ENCODE measurements at places on chromosomes 12 and 14.

DNA sequence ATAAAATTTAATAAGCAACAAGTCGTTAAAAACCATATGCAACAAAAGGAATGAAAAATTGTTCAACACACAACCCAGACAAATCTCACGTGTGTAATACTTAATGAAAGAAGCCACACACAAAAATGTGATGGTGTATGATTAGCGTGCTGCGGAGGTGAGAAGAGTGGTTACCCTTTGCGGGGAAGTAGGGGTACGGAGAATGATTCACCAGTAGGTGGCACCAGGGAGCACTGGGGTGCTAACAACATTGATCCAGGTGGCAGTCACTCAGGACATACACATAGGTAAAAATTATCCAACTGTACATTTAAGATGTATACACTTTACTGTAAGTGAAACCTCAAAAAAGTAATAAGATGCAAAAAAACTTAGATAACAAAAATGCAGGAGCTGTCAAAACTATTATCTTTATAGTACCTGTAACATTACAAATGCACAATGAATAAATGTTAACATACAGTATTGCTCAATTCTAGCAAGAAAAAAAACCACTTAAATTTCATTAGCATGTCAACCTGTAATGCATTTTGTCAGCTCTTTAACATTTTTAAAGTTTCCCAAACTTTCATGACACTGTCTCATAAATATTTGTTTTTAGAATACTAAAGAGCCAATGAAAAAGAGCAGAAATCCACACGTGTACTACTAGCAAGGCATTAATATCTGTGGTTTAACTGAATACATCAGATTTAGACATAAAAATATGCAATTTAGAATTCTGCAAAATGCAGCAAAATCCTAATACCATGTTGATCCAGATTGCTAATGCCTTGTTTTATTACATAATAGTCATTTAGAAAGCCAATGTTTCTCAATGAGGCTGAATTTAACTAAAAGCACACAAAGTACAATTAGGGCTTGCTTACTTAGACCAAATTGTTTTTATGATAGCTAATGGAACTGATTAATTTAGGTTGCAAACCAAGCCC lies 46.7 kb downstream of the TMCC3 start:
- DNase-seq = peak; percentile 24

DNA sequence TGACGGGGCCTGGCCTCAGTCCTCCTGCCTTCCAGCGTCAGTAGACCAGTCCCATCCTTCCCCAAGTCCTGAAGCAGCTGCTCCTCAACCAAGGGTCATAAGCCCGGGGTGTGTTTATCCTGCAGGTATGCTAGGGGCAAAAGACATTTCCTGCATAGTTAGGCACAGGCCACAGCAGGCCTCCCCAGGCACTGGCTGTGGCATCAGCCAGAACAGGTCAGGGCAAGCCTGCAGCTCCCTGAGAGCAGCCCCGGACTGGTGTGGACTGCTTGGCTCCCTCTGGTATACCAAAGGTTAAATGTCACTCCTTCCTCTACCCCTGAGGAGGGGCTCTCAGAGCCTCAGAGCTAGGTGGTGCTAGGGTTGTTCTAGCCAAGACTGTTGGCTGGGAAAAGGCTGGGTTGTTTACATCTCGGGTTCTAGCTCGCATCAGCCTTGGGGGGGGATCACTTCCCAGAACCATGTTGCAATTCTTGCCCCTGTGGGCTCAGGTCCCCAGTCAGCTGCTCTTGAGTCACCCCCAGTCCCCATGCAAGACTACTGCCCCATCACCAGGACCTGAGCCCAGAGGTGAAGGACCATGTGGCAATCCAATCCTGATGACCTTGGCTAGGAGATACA lies 2.9 kb downstream of the MMP14 start:
- no peak for DNase-seq

- DNase-seq = no peak
Observed at GRCh38 chr14:65623759-65624158, 211.2 kb downstream of the FUT8 start.

DNA sequence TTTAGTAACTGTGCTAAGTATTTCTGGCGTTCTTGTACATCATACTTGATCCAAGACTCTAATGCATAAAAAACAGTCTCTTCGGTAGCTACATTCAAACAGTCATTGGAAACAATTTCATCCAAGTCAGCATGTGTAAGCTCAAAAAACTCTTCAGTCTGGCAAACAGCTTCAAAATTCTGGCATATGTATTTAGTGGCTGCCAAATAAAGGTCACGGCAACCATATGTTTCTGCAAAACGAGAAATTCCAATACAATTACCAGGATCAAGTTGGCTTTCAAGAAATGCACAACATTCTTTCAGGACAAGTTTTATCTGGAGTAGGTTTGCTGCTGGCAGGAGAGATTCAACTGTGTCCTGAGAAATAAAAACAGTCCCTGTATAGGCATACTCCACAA lies 16.5 kb downstream of the KLHL28 start:
- no peak for DNase-seq

DNA sequence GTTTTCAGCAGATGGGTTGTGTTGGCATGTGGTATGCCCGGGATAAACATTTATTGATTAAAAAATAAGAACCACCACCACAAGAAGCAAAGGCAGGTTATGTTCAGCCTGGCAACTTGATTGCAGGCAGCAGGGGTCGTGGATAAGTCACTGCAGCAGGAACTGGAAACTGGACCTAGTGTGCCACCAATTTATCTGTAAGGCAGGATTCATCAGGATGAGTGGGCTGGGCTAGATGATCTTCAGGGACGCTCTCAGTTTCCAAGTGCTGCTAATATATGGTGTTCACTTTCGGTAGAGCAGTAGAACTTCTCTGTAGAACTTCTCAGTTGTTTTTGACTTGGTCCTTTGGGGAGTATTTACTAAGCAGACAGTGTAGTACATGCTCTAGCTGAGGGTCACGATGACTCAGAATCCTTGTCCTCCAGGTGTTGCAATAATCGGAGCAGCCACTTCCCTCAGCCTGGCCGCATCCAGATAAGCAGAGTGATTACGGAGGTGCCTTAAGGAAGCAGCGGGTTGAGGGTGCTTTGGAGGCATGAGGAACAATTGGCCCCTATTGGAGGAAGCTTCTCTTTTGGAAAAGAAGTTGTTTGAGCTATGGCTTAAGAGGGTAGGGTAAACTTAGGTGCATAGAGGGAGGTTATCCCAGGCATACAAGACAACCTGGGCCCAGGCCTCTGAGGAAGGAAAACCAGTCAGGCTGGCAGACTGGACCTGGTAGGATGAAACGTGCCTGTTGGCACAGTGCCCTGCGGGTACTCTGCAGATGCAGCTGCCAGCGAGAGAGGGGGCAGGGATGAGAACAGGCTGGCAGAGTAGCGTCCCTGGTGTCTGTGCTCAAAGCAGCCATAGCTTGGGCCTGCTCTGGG lies 104.0 kb downstream of the GPR135 start:
- DNase-seq = peak; percentile 42

DNA sequence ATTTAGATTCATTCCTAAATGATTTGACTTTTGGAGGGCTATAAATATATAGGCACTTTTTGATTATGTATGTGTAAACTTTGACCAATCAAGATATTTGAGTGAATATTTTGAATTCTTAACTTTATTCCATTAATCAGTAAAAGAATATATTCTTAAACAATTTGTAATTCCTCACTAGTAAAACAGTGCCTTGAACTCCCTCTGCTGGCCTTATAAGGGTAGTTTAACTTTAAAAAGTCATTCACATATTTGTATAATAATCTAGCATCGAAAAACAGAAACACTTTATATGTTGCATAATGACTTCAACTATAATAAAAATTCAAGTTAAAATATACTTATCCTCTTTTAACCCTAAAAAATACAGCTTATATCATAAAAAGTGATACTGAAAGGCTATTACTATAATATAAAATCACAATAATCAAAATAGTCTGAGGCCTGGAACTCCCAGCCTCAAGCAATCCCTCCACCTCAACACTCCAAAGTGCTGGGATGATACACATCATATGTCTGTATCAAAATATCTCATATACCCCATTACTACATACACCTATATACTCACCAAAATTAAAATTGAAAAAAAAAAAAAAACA lies 31.2 kb downstream of the CCDC59 start:
- DNase-seq = no peak

DNA sequence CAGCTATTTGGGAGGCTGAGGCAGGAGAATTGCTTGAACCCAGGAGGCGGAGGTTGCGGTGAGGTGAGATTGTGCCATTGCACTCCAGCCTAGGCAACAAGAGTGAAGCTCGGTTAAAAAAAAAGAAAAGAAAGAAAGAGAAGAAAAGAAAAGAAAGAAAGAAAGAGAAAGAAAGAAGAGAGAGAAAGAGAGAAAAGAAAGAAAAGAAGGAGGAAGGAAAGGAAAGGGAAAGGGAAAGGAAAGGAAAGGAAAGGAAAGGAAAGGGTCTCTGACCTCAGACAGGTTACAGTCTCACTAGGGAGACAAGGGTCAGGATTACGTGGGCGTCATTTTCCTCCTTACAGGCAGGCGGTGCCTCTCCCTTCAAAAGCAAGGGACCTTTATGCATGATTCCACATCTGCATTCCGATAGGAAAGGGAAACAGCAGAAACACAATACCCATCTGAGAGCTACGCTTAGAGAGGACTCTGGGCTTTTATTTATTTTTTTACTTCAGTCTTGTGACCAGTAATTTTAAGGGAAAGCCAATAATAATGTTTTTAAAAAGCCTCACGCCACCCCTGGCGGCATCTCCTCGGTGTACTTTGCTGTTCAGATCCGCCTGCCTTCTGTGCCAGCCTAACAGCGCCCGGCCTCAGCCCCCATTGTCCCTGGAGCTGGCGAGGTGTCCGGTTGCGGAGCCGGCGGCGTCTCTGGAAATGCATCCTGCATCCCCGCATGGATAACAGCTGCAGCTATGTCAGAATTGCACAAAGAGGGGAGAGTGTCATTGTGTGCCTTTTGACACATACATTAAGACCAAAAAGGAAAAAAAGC lies 945 bp upstream of the HIP1R start:
- peak; percentile 33 for DNase-seq

GRCh38 chr14:50910495-50911420 lies 33.5 kb downstream of the PYGL start:
- no peak for DNase-seq

DNA sequence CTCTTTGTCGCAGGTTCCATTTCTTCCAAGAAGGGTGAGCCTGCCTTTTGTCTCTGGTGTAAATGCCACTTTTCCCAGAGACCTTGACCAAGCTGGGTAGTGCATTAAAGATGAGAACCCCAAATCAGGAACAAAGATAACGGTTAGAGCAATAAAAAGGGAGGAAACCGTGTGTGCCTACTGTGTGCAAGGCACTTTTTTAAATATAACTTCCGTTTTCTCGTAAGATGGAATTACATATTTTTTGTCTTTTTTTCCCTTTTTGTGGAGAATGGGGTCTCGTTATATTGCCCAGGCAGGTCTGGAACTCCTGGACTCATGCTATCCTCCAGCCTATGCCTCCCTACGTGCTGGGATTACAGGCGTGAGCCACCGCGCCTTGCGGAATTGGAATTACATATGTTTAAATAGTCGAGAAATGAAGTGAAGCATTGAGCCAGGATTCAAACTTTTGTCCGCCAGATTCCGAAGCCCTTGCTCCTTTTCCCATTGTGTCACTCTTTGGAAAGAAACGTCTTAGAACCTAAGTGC lies 506 bp upstream of the NABP2 start:
- DNase-seq = no peak

DNA sequence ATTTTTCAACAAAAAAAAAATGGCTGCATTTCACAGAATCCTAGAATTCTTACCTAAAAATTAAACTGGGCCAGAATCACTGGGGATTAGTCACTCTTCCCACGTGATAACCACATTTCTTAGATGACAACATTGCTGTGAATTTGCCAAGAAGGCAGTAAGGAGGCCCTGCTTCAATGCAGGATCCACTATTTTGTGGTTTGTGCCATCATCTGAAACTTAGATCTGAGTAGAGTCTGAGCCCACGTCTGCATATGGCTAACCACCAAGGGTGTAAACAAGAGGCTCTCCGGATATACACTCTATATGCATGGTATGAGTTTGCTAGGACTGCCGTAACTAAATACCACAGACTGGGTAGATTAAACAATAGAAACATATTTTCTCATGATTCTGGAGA lies 24.4 kb upstream of the TBX5 start:
- DNase-seq = no peak

DNA sequence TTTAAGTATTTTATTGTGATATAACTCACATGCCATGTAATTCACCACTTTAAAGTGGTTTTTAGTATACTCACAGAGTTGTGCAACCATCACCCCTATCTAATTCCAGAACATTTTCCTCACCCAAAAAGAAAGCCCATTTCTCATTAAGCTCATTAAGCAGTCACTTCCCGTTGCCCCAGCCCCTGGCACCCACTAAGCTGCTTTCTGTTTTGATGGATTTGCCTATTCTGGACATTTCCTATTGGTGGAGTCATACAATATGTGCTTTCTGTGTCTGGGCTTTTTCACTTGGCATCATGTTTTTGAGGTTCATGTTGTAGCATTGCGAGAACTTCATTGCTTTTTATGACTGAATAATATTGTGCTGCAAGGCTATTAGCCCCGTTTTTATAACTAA lies 66.0 kb downstream of the ARL6IP4 start:
- no peak for DNase-seq

DNA sequence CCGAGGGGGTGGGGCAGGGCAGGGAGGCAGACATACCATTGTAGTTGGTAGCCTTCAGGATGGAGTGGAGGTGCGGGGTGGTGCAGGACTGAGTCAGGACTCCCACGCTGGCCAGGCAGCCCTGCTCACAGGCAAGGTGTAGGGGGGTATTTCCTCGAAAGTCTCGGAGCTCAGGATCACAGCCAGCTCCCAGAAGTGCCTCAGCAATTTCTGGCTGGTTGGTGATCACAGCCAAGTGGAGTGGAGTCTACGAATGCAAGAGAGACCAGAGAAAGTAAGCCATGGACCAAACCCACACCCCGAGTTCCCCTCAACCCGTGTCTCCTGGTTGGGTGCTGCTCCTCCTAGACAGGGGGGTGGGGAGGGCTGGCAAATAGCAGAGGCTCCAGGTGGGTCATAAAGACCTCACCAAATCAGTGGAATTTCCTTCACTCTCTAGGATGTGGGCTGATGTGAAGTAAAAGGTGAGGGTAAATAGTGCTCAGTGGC lies 1.4 kb downstream of the NFKBIA start:
- peak; percentile 24 for DNase-seq

DNA sequence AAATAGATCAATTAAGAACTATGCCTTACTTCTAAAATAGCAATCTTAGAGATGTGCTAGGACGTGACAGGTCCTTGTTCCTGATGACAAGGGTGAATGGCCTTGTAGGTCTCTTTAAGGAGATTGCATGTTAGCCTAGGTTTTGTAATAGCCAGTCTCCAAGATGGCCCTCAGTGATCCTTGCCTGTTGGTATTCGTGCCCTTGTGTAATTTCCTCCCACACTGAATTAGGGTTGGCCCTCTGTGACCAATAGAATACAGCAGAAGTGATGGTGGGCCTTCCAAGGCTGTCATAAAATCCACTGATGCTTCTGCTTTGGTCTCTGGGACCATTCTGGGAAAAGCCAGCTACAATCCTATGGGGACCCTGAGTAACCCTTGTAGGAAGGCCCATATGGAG lies 38.2 kb upstream of the SNX6 start:
- DNase-seq = no peak

GRCh38 chr14:41607966-41608663 lies 1.4 kb downstream of the LRFN5 start:
- DNase-seq = peak; percentile 11

- no peak for DNase-seq
Observed at GRCh38 chr14:103164006-103164405, 40.7 kb downstream of the TNFAIP2 start.

Measured in tibial nerve (tissue), 4 donors.